ENCODE measurements at places on chromosomes 5 and 9.

DNA sequence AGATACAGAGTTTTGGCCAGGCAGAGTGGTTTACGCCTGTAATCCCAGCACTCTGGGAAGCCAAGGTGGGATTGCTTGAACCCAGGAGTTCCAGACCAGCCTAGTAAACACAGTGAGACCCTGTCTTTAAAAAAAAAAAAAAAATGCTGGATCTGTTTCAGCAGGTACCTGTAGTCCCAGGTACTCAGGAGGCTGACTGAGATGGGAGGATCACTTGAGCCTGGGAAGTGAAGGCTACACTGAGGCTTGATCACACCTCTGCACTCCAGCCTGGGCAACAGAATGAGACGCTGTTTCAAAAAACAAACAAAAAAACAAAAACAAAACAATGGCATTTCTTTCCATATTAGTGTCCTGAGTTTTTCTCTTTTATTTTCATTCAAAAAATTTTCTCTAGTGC lies 19.0 kb downstream of the UNC13B start:
- no peak for DNase-seq

DNA sequence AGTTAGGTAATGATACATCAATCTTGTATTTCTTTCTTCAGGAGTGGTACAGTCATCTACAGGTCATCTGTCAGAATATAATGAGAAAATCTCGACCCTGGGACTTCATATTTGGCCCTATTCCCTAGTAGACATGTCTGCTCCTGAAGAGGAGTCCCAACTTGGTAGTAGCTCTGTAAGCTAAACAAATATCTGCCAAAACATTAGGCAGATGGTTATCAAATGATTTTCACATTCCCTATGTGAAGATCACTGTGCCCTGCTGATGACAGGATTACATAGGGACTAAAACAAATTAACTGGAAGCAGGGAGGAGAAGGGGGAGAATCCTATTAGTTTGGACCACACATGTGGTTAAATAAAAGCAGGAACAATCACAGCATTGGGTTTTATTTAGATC lies 138.6 kb upstream of the NFIB start:
- no peak for DNase-seq

- DNase-seq, result no peak
These were observed 2375.8 kb downstream of the MAT2B start for GRCh38 chr5:165881259-165881658.

DNA sequence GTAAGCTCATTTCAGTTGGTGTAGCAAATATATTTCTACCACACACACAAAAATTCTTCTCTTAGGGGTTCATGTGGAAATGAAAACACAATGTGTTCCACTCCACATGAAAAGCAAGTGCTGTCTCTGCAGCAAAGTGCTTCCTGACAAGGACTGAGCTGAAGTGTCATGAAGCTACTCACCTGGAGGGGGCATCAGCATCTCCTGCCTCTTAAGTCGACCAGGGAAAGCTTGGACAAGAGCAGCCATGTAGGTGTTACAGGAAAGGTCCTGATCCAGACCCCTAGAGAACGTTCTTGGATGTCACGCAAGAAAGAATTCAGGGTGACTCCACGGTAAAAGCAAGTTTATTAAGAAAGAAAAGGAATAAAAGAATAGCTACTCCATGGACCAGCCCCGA lies 62.8 kb downstream of the SV2C start:
- no peak for DNase-seq

Measured in activated CD4-positive, alpha-beta T cell treated with anti-CD3 and anti-CD28 coated beads for 1 hour (primary cell).